T-helper 1 cell (primary cell): ENCODE measurements at places on chromosomes 4 and X.

DNA sequence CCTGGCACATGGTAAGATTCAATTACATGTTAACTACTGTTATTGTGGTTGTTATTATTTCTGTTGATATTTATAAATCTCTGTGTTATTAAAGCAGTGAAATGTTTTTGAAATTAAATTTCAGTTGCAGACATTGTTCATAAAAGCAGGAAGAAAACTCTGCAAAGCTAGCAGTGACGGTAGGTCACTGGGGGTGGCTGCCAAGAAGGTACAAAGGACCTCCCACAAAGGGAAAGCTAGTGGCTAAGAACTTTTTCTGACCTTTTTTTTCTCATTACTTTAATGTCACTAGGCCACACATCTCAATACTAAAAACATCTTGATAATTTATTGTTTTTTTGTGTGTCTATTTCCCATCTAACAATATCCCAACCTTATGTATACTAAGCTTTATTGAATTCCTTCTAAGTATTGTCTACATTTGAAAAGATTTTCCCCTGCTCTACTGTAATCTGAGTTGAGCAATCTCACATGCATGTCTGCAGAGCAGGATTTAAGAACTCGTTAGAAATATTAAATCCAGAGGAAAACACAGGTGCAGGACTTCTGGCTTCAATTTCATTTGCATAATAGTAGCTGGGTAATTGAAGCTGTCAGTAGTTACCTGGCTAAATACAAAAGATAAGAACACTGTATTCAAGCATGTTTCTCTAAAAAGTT lies 197.3 kb downstream of the CFAP299 start:
- no peak for DNase-seq

GRCh38 chr4:176259330-176260090 lies 9.5 kb downstream of the ASB5 start:
- no peak for DNase-seq

GRCh38 chr4:124173912-124174311 lies 538.6 kb downstream of the ANKRD50 start:
- DNase-seq: no peak

GRCh38 chr4:162644346-162644745 lies 480.5 kb upstream of the FSTL5 start:
- no peak for DNase-seq

- DNase-seq: no peak
Measured at GRCh38 chr4:42609051-42609450, 47.9 kb downstream of the ATP8A1 start.
